ENCODE measurements at places on chromosomes 2 and 18. TPM values are rescaled to one million over a fixed set of nuclear protein-coding genes. Genes with fewer than 3 reads are reported as not detected.

Gene TTR
- 0.20 TPM for total RNA-seq

- no peak for ATAC-seq
These were observed 90.8 kb downstream of the PTPRM start for GRCh38 chr18:7657937-7658336.

GRCh38 chr2:208990716-208991115 lies 433.1 kb upstream of the MAP2 start:
- ATAC-seq: no peak

- ATAC-seq: no peak
These were observed 826.8 kb downstream of the TRIB2 start for GRCh38 chr2:13543550-13543949.

DNA sequence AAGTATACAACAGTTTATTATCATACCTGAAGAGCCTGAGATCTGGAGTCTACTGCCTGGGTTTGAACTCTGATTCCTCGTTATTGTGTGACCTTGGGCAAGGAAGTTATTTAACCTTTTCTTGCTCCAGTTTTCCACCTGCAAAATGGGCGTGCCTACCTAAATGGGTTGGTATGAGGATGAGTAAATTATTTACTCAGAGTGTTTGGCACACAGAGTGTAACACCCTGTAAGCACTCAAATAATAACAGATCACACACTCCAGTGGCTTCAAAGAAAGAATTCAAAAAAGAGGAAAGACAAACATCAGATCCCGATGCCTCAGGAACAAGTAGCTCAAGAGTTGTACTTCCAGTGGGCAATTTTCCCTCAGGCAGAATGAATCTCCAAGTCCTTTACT lies 2.4 kb downstream of the SRD5A2 start:
- ATAC-seq: peak; percentile 59

GRCh38 chr2:110979471-110980338 lies 141.0 kb upstream of the BCL2L11 start:
- peak; percentile 71 for ATAC-seq

DNA sequence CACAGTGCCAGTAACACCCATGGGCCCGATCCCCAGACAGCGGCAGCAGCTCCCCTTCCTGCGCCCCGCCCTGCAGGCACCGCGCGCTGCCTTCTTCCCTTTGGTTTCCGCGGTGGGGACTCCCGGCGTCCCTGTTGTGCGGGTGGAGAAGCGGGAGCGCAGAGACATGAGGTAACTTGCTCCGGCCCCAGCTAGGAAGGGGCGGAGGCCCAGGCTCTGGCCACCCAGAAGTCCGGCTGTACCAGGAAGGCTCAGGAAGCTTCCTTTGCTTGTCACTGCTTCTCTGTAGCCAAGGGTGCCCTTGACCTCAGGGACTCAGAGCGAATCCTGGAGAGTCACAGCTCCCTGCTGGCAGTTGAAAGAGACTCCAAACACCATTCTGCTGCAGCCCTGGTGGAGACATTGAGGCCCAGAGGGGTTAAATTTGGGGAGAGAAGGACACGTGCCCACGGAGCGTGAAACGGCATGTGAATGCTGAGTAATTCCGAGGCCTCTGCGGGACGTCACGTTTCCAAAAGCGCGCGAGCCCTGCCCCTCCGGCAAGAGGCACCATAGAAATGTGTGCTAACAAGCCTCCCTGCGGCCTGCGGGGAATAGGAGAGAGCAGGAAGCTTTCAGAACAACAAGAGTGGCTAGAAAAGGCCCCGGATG lies 6.7 kb upstream of the ADCY3 start:
- peak; percentile 71 for ATAC-seq

- no peak for ATAC-seq
These were observed 4.2 kb downstream of the SP9 start for GRCh38 chr2:174338671-174339560.

GRCh38 chr2:120904830-120905234 lies 169.2 kb downstream of the GLI2 start:
- ATAC-seq: no peak

DNA sequence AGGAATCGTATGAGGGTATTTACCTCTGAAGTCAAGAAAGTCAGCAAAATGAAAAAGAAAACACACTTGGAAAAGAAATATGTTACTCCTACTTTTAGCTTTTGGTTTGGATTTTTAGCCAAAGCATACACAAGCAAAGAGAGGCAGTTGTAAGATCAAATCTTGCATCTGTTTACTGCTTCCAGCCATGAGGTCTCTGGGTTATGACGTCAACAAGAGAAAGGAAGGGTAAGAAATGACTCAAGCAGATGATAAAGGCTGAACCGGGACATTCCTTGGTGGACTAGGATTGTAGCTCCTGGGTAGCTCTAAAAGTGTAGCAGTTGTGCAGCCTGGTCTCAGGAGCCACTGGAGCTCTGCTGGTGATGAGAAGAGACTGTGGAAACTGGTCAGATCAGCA lies 16.8 kb downstream of the CTNNA2 start:
- no peak for ATAC-seq

- no peak for ATAC-seq
These were observed 621.4 kb downstream of the NYAP2 start for GRCh38 chr2:226020956-226021355.

- no peak for ATAC-seq
These were observed 43.9 kb upstream of the PCBP1 start for GRCh38 chr2:70043252-70043875.

GRCh38 chr2:12903272-12903671 lies 186.5 kb downstream of the TRIB2 start:
- no peak for ATAC-seq

Gene SNTG2
- total RNA-seq: 0.60 TPM

DNA sequence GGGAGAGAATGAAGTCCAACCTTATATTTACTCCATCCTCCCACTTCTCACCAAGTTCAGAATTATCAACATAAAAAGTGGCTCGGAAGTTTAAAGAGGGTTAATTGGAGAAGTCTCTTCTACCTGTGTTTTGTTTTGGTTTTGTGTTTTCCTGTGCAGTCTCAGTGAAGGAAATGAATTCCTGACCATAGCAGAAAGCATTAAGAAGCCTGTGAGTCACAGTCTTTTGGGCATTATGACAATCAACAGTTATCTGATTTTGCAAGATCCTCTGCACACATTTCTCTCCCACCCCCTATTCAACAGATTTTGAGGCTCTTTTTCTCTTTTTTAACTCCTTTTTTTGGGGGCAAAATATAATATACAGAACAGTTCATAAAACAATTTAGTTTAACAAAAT lies 8.6 kb upstream of the RPL37A start:
- ATAC-seq: no peak

- ATAC-seq: peak; percentile 92
These were observed 44.9 kb downstream of the DYSF start for GRCh38 chr2:71498261-71498701.

Gene FBXO36
- total RNA-seq: 1.8 TPM

Gene NAT8
- not detected for total RNA-seq

- no peak for ATAC-seq
These were observed 147.4 kb upstream of the SIX2 start for GRCh38 chr2:45156605-45157004.

Gene XDH
- 39.7 TPM for total RNA-seq

GRCh38 chr2:81195017-81195773 lies 890.6 kb upstream of the LRRTM1 start:
- no peak for ATAC-seq

GRCh38 chr2:236568068-236568921 lies 1.3 kb upstream of the ACKR3 start:
- peak; percentile 18 for ATAC-seq

DNA sequence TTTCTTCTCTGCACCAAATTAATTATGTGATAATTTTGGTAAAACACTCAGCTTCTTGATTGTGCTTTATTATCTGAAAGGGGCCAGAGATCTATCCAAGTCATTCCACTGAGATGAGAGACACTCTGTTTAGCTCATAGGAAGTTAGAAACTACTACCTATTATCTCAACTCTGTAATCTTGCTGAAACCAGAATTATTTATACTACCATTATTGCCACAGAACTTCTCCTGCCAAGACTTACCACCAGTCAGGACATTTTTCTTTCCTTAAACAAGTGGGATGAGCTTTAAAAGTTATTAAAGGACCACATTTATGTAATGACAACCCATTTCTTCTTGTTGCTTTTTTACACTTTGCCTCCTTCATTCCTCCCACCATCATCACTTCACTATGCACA lies 855.6 kb upstream of the PIK3C3 start:
- no peak for ATAC-seq

GRCh38 chr2:48358982-48359381 lies 171.0 kb upstream of the STON1 start:
- no peak for ATAC-seq

GRCh38 chr2:233009661-233010060 lies 3.4 kb downstream of the NGEF start:
- ATAC-seq: no peak

GRCh38 chr2:230671117-230671516 lies 41.5 kb upstream of the CAB39 start:
- ATAC-seq: no peak

DNA sequence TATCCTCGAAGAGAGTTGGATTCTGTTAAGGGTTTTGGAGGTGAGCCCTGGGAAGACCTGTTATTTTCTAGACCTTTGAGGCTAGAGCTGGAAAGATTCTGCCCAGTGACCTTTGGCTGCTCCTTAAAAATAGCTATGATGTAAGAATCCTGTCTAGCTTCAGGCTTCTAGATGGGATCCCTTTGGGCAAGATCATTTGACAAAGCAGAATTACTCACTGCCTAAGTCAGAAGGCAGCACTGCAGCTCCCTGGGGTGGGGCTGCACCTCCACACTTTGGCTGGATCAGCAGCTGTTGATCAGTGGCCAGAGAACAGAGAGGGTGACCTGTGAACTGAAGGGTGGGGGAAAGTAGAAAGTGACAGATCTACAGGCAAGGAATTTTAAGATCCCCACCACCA lies 103.8 kb downstream of the ASAP2 start:
- peak; percentile 89 for ATAC-seq

Gene PLEKHH2
- total RNA-seq: 1.6 TPM

DNA sequence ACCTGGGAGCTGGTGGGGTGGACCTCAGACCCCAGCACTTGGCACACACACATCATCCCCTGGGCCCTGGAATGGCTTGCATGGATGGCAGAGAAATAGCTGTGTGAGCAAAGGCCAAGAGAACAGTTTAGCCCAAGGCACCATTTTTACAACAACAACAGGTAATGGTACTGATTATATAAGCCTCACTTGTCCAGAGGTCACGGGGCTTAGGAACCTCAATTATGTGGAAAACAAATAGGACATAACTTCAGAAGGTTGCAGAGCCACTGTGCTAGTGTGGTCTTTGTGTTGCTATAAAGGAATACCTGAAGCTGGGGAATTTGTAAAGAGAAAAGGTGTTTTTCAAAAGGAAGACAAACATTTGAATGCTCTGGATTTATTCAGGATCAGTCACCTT lies 13.2 kb downstream of the STEAP3 start:
- no peak for ATAC-seq

GRCh38 chr18:37874721-37875120 lies 309.1 kb upstream of the CELF4 start:
- no peak for ATAC-seq

DNA sequence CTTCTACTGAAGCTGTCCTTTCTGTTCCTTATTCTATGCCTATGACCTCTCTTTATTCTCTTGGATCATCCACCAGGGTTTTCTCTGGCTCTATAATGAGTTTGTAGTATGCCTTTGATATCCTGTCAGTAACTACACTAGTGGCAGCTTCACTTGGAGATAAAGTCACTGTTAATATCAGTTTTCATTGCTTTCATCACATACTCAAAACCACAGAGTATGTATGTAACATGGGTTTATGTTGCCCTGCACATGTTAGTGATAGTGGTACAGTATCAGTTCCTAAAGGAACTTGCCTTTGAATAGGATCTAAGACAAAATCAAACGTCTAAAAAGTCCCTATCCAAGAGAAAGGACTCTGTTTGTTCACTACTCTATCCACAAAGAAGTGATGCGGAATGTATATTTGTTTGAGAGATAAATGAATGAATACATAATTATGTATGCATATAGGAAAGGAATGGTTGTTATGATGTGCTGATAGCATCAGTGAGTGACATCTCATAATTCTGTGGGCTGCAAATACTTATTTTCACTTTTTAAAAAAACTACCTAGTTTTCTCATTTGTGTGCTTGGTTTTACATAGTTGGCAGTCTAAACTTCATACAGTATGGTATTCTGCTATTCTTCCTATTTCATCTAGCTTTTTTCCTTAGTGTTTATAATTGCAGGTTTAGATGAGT lies 45.1 kb downstream of the TET3 start:
- no peak for ATAC-seq

DNA sequence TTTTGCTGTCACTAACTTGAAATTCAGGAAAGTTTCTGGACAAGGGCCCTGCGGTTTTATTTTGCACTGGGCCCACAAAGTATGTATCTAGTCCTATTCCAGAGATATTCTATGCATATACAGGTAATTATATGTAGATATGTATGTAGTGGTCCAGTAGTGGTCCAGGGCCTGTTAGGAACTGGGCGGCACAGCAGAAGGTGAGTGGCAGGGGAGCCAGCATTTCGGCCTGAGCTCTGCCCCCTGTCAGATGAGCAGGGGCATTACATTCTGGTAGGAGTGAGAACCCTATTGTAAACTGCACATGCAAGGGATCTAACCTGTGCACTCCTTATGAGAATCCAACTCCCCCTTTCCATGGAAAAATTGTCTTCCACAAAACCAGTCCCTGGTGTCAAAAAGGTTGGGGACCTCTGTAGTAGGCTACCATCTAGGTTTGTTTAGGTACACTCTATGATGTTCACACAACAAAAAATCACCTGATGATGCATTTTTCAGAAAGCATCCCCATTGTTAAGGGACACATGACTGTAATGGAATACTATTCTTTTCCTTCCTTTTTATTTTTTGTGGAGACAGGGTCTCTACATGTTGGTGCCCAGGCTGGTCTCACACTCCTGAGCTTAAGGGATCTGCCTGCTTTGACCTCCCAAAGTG lies 2.8 kb upstream of the PPP4R3B start:
- no peak for ATAC-seq

DNA sequence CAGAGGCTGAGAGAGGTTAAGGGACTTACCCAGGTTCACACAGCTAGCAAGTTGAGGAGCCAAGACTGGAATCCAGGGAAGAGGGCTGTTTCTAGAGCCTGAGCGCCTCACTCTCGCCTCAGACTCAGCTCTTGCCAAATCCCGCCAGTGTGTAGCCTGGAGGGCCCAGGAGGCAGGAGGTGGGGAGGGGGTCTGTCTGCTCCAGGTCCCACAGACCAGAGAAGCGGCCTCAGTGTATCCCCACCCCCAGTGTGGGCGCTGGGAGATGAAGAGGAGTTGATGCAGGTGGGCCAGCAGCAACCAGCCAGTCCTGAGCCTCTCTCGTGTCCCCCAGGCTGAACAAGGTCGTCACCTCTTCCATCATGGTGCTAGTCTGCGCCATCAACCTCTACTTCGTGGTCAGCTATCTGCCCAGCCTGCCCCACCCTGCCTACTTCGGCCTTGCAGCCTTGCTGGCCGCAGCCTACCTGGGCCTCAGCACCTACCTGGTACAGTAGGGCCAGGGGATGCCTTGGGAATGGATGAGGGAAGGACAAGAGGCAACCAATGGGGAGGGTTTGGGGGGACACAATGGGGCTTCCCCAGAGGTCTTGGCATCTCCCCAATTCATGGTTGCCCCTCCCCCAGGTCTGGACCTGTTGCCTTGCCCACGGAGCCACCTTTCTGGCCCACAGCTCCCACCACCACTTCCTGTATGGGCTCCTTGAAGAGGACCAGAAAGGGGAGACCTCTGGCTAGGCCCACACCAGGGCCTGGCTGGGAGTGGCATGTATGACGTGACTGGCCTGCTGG lies 5.2 kb upstream of the CTDSP1 start:
- no peak for ATAC-seq

Gene ATP6V1B1
- total RNA-seq: 2.4 TPM

Gene MSTN
- 0.08 TPM for total RNA-seq
